ENCODE measurements at places on chromosomes 6 and 20.

- H3K27me3 ChIP-seq, result no peaks in the 10 kb centered on the region
- no peak overlapping the region for H3K27ac ChIP-seq
- H3K36me3 ChIP-seq, result no peaks in the 10 kb centered on the region
- no peaks in the 10 kb centered on the region for H3K4me1 ChIP-seq
- H3K4me3 ChIP-seq, result no peak overlapping the region
- peak; percentile 49 for DNase-seq
Measured at GRCh38 chr20:18092890-18093289, 35.2 kb upstream of the OVOL2 start.

GRCh38 chr6:156867121-156867520 lies 89.9 kb downstream of the ARID1B start:
- no peak overlapping the region for H3K27ac ChIP-seq
- H3K36me3 ChIP-seq, result no peaks in the 10 kb centered on the region
- no peaks in the 10 kb centered on the region for H3K27me3 ChIP-seq
- peaks cover 13% of the 10 kb centered on the region for H3K4me1 ChIP-seq
- DNase-seq, result no peak

DNA sequence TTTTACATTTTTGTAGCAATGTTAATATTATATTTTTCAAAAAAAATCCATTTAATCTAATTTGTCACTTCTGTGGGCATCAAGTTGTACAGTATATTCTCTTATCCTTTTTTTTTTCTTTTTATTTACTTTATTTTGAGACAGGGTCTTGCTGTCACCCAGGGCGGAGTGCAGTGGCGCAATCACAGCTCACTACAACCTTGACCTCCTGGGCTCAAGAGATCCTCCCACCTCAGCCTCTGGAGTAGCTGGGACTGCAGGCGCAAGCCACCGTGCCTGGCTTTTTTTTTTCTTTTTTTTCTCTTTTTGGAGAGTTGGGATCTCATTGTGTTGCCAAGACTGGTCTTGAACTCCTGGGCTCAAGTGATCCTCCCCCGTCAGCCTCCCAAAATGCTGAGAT lies 14.4 kb upstream of the BEND6 start:
- no peaks in the 10 kb centered on the region for H3K27me3 ChIP-seq
- no peak overlapping the region for H3K27ac ChIP-seq
- H3K4me1 ChIP-seq, result no peaks in the 10 kb centered on the region
- H3K4me3 ChIP-seq, result no peak overlapping the region

GRCh38 chr20:24993337-24994185 lies 1.0 kb upstream of the APMAP start:
- no peaks in the 10 kb centered on the region for H3K36me3 ChIP-seq
- peaks cover 4% of the 10 kb centered on the region for H3K4me1 ChIP-seq

GRCh38 chr6:37928217-37928616 lies 108.7 kb downstream of the ZFAND3 start:
- H3K4me3 ChIP-seq, result no peak overlapping the region
- no peaks in the 10 kb centered on the region for H3K27me3 ChIP-seq
- DNase-seq, result no peak
- peaks cover 13% of the 10 kb centered on the region for H3K4me1 ChIP-seq

GRCh38 chr6:2959909-2960719 lies 11.3 kb downstream of the SERPINB6 start:
- H3K27me3 ChIP-seq, result no peaks in the 10 kb centered on the region
- H3K36me3 ChIP-seq, result no peaks in the 10 kb centered on the region
- H3K4me1 ChIP-seq, result peaks cover 11% of the 10 kb centered on the region
- H3K27ac ChIP-seq, result no peak overlapping the region

GRCh38 chr20:61934716-61935530 lies 130.8 kb downstream of the TAF4 start:
- no peak for DNase-seq
- H3K27me3 ChIP-seq, result no peaks in the 10 kb centered on the region
- peaks cover 2% of the 10 kb centered on the region for H3K36me3 ChIP-seq
- no peak overlapping the region for H3K4me3 ChIP-seq
- H3K27ac ChIP-seq, result no peak overlapping the region

- H3K27me3 ChIP-seq, result no peaks in the 10 kb centered on the region
- DNase-seq, result no peak
- no peak overlapping the region for H3K4me3 ChIP-seq
- no peaks in the 10 kb centered on the region for H3K4me1 ChIP-seq
Measured at GRCh38 chr6:81933089-81933488, 180.6 kb upstream of the TENT5A start.

DNA sequence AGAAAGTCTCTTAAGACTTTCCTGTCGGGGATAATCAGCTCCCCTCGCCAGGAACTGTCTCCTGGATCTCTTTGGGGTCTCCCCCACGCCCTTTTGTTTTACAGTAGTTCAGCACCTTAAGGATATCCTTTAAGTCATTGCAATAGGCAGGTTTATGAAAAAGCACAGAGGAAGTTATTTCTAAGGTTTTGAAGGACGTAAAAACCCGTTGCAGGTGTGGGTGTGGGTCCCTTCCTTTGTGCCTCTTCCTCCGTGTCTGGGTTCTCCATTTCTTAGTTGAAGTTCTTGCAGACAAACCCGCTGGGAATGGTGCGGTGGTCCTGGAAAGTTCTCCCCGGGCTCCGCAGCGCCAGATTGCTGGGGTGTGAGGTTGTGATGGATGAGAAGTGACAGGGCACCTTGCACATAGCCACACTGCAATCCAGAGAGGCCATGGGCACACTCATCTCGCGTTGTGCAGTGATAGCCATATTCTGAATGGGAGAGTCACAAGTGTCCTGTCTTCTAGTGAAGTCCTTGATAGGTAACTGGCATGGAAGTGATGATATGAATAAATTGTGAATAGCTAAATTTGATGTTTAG lies 65.2 kb downstream of the GTF2H5 start:
- peaks cover 9% of the 10 kb centered on the region for H3K36me3 ChIP-seq
- DNase-seq, result no peak
- no peaks in the 10 kb centered on the region for H3K27me3 ChIP-seq
- no peak overlapping the region for H3K27ac ChIP-seq
- no peaks in the 10 kb centered on the region for H3K4me1 ChIP-seq

DNA sequence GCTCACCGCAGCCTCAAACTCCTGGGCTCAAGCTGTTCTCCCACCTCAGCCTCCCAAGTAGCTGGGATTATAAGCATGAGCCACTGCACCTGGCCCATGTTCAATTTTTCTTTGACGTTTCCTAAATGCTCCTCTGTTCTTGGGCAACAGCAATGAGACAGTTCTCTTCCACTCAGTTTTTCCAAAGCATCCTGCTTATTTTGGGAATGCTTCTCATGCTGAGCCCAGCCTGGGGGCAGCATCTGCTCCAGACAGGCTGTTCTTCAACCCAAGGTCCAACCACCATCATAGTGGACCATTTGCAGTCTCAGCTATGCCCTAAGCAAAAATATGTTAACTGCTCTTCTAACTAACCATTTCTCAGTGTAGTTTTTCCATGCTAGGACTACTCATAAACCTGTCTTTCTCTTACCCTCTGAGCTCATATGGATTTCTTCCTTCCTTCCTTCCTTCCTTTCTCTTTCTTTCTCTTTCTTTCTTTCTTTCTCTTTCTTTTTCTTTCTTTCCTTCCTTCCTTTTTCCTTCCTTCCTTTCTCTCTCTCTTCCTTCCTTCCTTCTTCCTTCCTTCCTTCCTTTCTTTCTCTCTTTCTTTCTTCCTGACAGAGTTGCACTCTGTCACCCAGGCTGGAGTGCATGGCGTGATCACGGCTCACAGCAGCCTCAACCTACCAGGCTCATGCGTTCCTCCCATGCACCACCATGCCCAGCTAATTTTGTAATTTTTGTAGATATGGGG lies 48.4 kb downstream of the GCNT2 start:
- H3K27me3 ChIP-seq, result no peaks in the 10 kb centered on the region
- no peak overlapping the region for H3K27ac ChIP-seq
- H3K36me3 ChIP-seq, result peaks cover 28% of the 10 kb centered on the region
- H3K4me3 ChIP-seq, result no peak overlapping the region
- H3K4me1 ChIP-seq, result peaks cover 12% of the 10 kb centered on the region
- DNase-seq, result no peak

DNA sequence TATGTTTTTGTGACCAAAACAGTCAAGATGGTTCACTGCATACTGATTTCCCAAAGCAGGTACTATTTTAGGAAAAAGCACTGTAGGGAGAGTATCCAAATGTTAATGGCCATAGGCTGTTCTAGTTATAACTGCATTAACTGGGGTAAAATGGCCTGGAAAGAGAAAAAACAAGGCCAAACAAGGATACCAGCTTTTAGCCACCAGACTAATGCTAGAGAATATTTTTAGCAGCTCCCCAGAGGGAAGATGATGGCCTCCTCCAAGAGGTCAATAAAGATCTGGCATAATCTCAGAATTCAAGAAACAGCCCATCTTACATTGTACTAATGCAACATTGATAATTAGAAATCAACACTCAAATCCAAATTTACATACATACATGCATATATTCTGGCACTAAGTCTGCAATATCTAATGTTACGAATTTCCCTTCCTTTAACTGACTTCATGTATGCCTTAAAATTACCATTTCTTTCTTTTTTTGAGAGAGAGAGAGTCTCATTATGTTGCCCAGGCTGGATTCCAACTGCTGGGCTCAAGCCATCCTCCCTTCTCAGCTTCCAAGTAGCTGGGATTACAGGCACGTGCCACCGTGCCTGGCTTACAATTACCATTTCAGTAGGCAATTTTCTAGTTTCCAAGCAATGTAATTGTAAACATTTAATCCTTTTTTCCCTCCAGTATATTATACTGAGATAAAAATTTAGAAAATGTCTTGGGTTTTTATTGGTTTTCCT lies 9.3 kb downstream of the COX7A2 start:
- no peak for DNase-seq
- H3K27me3 ChIP-seq, result no peaks in the 10 kb centered on the region
- H3K4me1 ChIP-seq, result peaks cover 8% of the 10 kb centered on the region
- H3K4me3 ChIP-seq, result no peak overlapping the region
- H3K27ac ChIP-seq, result no peak overlapping the region
- H3K36me3 ChIP-seq, result peaks cover 16% of the 10 kb centered on the region

DNA sequence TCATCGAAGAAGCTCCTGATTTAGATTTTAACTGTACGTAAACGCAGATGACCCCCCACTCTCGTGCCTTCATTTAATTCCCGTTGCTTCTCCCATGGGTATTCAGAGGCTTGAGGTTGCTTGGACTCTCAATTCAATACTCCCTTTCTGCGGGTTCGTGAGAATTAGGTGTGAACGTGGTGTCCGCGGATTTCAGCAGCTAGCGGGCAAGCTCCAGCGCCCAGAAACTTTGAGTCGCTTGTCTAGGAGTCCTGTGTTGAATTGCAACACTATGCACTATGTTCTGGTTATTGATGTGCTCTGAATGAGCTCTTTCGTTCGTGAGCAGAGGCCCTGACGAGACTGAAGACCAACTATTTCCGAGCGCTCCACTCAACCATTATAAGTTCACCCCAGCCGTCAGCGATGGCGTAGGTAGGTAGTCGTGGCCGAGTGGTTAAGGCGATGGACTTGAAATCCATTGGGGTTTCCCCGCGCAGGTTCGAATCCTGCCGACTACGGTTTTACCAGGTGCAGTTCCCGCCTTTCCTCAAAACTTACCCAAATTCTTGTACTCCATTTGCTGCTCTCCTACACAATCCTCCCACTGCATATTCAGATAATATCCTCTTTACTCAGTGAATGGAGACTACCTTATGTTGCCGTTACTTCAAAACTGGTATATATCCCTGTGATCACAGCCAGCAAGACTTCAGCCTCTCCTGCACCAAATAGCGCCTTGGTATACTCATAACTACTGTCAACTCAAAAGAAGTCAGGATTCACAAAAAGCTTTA lies 72.6 kb upstream of the ZNF184 start:
- H3K4me3 ChIP-seq, result peak overlapping the region; percentile 94
- peak; percentile 85 for DNase-seq
- H3K27ac ChIP-seq, result no peak overlapping the region
- H3K4me1 ChIP-seq, result no peaks in the 10 kb centered on the region
- H3K27me3 ChIP-seq, result no peaks in the 10 kb centered on the region
- no peaks in the 10 kb centered on the region for H3K36me3 ChIP-seq

- no peak overlapping the region for H3K27ac ChIP-seq
- H3K4me1 ChIP-seq, result no peaks in the 10 kb centered on the region
- H3K27me3 ChIP-seq, result no peaks in the 10 kb centered on the region
Measured at GRCh38 chr6:90941885-90942284, 355.0 kb upstream of the MAP3K7 start.

DNA sequence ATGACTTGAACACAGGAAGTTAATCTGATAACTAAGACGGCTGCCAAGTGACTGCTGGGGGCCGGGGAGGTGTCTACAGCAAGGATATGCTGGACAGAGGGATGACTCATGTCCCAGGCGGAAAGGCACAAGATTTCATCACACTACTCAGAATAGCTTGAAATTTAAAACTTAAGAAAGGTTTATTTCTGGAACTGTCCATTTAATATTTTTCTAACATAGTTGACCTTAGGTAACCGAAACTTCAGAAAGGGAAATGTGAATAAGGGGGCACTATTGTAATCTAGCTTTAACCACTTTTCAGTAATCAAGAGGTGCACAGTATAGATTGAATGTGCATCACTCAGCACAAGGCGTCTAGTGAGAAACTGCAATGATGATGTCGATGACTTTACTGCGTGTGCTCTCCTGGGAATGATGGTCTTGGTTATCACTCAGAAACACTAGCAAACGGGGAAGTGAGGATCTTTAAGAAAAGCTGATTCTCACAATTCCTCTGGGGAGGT lies 171.5 kb downstream of the QKI start:
- no peak for DNase-seq
- H3K36me3 ChIP-seq, result peaks cover 3% of the 10 kb centered on the region
- H3K27me3 ChIP-seq, result no peaks in the 10 kb centered on the region

DNA sequence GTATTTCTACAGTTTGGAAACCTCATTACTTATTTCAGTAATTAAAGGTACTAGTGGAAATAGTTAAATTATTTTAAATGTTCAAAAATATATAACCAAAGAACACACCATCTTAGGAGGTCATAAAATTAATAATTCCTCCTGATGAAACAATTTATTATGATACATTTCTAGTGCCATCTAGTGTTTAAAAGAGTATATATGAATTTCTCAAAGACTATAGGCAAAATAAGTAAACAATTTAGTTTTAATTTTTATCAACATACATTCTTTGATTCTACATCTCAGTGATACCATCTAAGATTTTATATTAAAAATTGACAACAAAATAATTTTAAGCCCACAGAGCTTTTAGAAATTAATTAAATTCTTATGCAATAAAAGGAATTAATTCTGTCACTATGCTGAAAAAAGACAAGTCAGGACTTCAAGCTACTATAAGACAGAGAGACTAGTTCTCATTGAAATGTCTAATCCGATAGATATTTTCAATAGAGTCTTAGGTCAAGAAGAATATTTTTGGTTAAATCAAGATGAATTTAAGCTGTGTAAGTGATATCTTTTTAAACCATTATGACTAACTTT lies 107.8 kb upstream of the RNF217 start:
- no peaks in the 10 kb centered on the region for H3K36me3 ChIP-seq
- H3K27ac ChIP-seq, result no peak overlapping the region
- H3K27me3 ChIP-seq, result no peaks in the 10 kb centered on the region
- no peak for DNase-seq
- H3K4me1 ChIP-seq, result no peaks in the 10 kb centered on the region
